Neural cell (in vitro differentiated cells): ENCODE measurements at places on chromosomes 1 and 21. TPM values are rescaled to one million over a fixed set of nuclear protein-coding genes. Genes with fewer than 3 reads are reported as not detected.

CATSPERE gene
- 5.6 and 6.7 TPM in 2 replicates for polyA plus RNA-seq

FCGR3A gene
- polyA plus RNA-seq: not detected in 2 replicates

IFI16 gene
- 0.12 TPM in 1 of 2 replicates, not detected in the other for polyA plus RNA-seq

ATP8B2 gene
- 71.3 and 86.9 TPM in 2 replicates for polyA plus RNA-seq

FGGY gene
- polyA plus RNA-seq: 7.1 and 7.4 TPM in 2 replicates

LRRN2 gene
- polyA plus RNA-seq: 3.3 and 5.2 TPM in 2 replicates

KPNA6 gene
- polyA plus RNA-seq: 15.7 and 17.3 TPM in 2 replicates

OPRD1 gene
- 0.09 TPM in 1 of 2 replicates, not detected in the other for polyA plus RNA-seq

SIM2 gene
- polyA plus RNA-seq: 0.08 TPM in 1 of 2 replicates, not detected in the other

OBSCN gene
- 7.2 and 10.2 TPM in 2 replicates for polyA plus RNA-seq

UBE2U gene
- not detected in 2 replicates for polyA plus RNA-seq

GUCA2B gene
- not detected in 2 replicates for polyA plus RNA-seq

KRTAP10-5 gene
- polyA plus RNA-seq: not detected in 2 replicates

CDCA8 gene
- polyA plus RNA-seq: 0.72 and 1.0 TPM in 2 replicates

SEMA6C gene
- 32.5 and 39.3 TPM in 2 replicates for polyA plus RNA-seq

OPTC gene
- not detected in 2 replicates for polyA plus RNA-seq

CTH gene
- 10.0 and 11.2 TPM in 2 replicates for polyA plus RNA-seq

STIL gene
- polyA plus RNA-seq: 0.53 and 1.5 TPM in 2 replicates

MYOG gene
- not detected in 2 replicates for polyA plus RNA-seq

IL24 gene
- not detected in 2 replicates for polyA plus RNA-seq
